ENCODE measurements at places on chromosomes 12 and 14.

GRCh38 chr12:106114447-106115068 is 24.2 kb downstream of the NUAK1 start:
- DNase-seq: no peak

DNA sequence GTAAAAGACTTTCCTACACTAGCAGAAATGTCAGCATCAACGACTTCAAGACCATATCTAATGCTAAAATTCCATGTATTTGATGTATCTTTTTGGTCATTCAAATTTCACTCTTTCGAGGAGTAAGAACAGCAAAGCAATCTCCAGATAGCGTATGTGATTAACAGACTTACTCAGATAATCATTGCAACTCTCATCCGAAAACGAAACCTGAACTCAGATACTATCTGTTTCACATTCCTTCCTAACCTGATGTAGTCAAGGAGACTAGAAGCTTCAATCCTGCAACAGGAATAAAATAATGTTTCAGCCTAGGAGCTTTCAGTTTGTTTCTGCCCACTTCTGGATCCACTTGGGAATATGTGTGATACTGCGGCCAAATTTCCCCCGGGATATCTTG is 286.3 kb downstream of the NUAK1 start:
- no peak for DNase-seq

- DNase-seq: no peak
Measured at GRCh38 chr12:94597268-94597667, 53.1 kb downstream of the TMCC3 start.

- DNase-seq: no peak
Measured at GRCh38 chr14:56821177-56821576, 10.9 kb upstream of the OTX2 start.

- peak; percentile 34 for DNase-seq
Measured at GRCh38 chr12:23899434-23899833, 50.0 kb downstream of the SOX5 start.

DNA sequence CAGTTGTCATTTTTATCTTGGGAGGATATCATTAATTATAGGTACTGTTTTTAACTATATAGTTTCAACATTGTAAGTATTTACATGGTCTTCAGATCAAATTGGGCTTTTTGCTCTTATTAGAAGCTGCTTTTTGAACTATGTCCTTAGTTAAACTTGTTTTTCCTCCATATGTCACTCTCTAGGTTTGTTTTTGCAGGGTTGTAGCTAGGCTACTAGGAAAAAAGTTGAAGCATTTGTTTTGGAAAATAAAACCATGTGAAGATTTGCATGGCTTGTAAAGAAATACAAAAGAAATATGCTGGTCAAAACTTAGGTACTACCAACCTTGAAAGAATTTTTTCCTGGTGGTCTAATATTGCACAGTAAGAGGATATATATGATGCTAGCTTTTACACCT is 3.4 kb downstream of the ARID2 start:
- peak; percentile 26 for DNase-seq

DNA sequence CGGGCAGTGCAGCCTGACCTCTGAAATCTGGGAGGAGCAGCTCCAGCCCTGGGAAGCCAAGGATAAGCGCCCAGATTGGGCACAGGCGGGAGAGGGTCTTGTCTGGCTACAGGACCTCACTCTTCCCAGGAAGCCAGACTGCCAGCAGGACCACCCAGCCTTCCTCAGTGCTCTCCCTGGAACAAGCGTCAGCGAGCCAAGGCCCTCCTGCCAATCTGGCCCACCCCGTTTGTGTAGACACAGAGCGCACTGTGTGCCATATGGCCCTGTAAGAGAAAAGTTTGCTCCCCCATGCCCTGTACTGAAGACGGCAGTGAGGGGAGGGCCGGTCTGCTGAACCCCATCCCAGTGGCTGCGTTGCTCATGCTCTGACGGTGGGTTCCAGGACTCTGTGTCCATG is 1.2 kb upstream of the C14orf180 start:
- DNase-seq: no peak

- peak; percentile 43 for DNase-seq
Measured at GRCh38 chr14:72902801-72903530, 9.1 kb upstream of the DPF3 start.

GRCh38 chr12:2902272-2902880 is 11.7 kb downstream of the TULP3 start:
- DNase-seq: peak; percentile 83

- no peak for DNase-seq
Measured at GRCh38 chr12:50398931-50399330, 1.8 kb upstream of the LARP4 start.

DNA sequence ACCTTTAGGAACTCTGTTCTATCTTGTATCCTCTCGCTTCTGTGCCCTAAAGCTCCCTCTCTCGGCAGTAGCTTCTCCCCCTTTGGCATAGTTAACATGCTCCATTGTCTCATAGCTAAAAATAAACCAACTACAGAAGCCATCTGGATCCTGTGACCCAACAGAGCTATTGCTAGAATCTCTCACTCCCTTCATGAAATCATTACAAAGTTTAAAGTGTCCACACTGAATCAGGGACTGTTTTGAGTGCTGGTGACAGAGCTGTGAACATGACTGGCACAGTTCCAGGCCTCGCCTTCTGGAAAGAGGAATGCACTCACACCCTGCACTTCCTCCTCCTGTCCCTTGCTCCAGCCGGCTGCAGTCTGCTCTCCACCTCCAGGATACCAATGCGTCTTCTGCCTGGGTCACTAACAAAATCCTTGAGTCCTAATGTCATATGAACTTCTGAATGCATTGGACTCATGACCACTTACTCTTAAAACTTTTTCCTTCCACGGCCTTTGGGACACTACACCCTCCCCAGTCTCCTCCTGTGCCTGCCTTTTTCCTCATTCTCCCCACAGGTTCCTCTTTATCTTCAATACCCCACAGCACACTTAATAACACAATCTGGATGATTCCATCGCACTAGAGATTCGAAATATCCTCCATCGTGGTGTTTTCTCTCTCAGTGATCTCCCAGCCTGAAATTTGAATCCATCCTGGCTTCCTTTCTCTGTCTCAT is 13.2 kb downstream of the PLBD1 start:
- no peak for DNase-seq

DNA sequence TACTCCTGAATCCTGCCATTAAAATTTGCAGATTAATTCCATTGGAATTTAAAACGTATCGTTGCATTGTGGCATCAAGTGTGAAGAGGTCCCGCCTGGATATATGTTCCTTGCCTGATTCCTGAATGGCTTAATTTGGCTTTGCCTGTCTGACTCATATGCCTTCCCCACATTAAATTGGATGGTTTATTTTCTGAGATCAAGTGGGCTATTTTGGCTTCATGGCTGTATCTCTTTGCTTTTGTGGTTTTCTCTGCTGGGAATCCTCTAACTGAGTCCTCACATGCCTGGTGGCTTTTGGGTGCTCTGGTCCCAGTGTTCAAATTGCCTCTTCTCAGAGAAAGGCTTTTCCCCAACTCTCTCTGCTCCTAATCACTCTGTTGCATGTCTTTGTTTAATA is 127.9 kb upstream of the DYRK2 start:
- no peak for DNase-seq

DNA sequence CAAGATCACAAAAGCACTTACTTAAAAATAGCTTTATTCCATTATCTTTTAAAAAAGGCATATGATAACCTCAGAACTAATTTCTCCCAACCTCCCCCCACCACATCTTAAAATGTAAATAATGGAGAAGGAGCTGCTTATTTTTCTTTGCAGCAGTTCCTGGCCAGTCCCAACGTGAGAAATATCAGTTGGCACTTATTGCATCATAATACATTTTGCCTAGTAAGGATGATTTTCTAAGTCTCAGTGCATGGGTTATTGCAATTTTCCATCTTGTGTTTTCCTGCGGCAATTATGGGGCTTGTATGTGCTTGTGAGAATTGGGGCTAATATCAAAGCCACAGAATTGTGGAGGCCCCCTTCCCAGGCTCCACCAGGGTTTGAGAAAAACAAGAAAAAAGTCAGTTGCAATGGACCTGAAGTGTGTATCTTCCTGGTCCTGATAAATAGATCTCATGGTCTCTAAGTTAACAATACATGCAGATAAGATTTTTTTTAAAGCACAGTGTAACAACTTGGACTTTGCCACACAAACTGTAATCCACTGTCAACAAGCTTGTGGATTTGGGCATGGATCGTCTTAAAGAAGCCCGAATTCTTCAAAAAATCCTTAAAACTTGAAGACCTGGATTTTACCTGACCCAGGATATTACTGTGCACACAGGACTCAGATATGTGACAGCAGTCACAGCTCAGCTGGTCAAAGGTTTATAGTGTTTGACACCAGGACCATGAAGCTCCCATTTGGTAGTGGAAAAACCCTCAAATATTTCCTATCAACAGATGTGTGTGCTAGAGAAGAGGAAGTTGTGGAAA is 2.8 kb upstream of the WSB2 start:
- peak; percentile 37 for DNase-seq

DNA sequence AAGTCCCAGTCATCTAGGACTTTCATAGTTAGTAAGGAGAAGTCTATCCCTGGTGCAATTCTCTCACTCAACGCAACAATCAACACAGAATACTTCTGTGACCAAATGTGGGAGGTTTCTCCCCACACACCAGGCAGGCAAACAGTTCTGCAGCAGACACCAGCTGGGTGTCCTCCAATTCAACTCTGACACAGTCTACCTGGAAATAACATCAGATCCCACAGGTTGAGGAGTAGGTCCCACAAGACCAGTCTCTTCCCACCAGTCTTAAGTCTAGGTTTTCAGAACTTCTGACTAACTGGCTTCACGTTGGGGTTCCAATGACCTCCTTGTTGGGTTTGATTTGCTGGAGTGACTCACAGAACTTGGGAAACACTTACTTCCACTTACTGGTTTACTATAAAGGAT is 14.8 kb downstream of the ACOT6 start:
- peak; percentile 27 for DNase-seq

DNA sequence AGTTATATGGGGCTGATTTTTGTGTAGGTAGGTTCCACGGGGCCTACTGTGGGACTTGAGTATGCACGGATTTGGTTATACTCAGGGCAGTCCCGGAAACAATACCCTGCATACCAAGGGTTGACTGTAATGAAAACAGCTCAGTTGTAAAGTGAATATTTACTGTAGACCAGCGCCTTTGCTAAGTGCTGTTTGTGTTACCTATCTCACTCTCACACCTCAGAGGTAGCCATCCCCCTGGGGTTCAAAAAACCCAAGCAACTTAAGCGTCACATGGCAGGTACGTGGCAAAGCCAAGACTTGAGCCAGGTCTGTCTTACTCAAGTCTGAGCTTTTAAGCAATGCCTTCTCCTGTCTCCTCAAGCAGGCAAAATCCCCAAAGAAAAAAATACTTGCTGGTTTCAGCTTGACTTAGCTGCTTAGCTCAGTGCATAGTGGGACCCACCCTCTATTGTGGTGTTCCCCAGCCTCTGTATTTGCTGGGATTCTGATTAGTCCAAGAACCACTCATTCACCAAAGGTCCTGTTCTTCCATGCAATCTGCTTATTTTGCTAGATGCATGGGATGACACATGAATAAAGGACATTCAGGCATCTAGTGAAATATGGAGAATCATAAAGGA is 34.2 kb upstream of the STRN3 start:
- DNase-seq: no peak

DNA sequence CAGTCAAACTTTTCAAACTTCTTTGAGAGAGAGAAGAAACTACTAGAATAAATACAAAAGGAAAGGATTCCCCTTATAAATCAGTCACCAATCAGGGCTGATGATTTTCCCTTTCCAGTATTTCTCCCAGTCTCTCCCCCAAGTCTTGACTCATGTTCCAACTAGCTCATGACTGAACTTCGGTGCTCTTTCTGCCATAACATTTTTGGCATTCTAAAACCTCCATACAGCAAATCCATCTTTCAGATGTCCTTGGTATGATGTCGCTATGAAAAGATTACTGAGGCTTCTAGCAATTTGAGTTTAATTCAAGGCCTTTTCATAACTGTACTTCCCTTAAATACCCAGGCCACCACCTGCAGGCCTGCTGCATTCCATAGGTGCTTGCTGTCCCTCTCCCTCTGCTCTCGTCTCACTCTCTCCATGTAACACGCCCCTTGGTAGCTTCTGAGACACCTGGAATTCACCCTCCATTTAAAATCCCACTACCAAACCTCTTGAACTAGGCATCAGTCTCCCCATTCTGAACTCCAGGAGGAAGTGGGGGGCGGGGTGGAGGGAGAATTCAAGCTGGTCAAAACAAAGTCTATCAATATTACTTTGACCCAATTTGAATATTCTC is 2.4 kb downstream of the PRKD1 start:
- peak; percentile 64 for DNase-seq

All from choroid plexus epithelial cell (primary cell).